HL-60 (cell line): ENCODE measurements at places on chromosomes 7 and 10.

- DNase-seq, result no peak
These were observed 556.8 kb upstream of the GALNT17 start for GRCh38 chr7:70574970-70575799.

- DNase-seq, result no peak
These were observed 94.3 kb downstream of the ZMIZ1 start for GRCh38 chr10:79162861-79163665.

DNA sequence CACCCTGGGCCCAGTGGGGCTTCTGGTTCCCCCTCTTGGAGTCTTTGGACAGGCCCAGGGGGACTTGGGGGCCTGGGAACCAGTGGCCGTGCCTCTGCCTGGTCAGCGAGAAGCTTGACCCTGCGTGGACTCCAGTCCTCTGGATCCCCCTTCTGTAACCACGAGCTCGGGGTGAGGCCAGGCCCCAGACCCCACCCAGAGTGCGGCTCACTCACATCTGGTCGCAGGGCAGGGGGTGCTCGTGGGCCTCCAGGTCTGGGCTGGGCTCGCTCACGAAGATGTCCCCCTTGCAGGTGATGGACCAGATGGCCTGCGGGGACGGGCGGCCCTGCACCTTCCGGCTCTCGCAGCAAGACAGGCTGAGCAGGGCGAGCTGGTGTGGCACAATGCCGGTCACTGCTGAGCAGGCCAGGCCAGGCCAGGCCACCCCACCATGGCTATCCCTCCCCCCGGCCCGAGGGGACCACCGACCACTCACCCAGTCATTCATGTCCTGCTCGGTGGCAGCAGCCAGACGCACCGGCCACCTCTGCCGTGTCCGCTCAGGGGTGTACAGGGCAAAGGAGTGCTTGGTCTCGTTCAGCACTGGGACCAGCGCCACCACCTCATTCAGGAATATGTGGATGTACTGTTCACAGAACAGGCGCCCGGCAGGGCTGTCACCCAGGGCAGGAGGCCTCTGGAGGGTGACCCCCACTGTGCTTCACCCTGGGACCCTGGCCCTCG, 19.7 kb downstream of the BHLHA15 start:
- no peak for DNase-seq

GRCh38 chr10:51918884-51919325, 219.5 kb upstream of the CSTF2T start:
- DNase-seq, result no peak

DNA sequence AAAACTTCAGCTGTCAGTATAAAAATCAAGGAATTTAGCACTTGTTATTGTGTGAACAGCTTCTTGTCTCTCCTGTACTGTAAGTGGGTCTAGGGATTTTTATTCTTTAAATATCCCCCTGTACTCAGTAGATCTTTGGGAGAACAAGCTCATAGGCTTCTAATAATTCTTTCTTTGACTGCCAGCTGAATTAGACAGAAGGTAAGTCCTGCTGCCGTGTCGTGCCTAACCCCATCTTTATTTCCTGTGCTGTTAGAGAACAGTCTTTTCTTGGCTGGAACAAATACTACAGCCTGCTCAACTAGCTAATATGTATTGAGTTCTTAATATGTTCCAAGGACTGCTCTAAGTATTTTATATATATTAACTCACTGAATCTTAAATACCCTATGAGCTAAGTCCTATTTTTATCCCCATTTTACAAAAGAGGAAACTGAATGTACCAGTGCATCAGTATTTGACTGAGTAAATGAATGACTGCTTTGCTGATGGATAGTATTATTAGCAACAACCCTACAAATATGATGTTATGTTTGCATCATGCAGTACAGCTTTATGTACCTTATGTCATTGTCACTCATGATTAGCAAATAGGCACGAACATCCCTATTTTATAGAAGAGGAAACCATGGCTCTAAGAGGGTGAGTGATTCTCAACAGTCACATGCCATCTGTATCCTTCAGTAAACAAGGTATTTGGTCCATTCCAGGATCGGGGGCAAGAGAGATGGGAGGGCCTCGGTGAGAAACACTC, 5.5 kb upstream of the DUSP5 start:
- DNase-seq, result no peak

DNA sequence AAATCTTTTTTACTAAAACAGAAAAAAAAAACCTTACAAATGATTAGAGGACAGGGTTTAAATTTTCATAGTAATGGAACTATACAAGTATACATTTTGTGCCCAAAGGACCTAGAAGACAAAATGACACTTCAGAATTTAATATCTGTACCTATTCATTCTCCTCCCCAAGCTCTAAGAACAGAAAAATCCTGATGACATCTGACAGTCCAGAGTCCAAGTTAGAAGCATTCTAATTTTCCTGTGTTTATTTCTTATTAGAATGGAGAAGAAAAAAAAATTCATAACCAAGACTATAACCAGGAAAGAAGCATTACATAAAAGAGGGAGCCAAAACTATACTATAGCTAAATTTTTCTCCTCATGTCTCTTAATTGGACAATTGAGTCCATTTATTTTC, 138.9 kb upstream of the SLC13A1 start:
- DNase-seq, result no peak

- DNase-seq, result peak; percentile 37
These were observed 171.0 kb upstream of the SEMA3E start for GRCh38 chr7:83819911-83820310.

DNA sequence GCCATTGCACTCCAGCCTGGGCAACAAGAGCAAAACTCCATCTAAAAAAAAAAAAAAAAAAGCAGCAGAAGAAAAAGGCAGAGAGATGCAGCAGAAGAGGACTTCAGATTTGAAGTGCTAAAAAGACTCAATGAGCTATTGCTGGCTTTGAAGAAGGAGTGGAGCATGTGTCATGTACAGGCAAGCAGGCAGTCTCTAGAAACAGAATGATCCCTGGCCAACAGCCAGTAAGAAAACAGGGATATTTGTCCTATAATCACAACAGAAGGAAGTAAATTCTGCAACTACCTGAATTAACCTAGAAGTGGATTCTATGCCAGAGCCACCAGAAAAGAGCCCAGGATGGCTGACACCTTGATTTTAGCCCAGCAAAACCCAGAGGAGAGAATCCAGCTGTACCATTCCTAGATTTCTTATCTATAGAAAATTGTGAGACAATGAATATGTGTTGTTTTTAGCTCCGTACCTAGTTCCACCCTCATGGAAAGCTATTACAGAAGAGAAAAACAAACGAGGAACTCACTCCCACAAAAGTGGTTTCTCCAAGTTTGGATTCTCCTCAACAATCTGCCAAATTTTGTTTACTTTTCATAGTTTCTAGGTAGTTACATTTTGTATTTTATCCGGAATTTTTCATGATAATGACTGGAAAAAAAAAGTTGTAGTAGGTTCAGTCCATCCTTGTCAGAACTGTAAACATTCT, 198.2 kb upstream of the GNAI1 start:
- no peak for DNase-seq

DNA sequence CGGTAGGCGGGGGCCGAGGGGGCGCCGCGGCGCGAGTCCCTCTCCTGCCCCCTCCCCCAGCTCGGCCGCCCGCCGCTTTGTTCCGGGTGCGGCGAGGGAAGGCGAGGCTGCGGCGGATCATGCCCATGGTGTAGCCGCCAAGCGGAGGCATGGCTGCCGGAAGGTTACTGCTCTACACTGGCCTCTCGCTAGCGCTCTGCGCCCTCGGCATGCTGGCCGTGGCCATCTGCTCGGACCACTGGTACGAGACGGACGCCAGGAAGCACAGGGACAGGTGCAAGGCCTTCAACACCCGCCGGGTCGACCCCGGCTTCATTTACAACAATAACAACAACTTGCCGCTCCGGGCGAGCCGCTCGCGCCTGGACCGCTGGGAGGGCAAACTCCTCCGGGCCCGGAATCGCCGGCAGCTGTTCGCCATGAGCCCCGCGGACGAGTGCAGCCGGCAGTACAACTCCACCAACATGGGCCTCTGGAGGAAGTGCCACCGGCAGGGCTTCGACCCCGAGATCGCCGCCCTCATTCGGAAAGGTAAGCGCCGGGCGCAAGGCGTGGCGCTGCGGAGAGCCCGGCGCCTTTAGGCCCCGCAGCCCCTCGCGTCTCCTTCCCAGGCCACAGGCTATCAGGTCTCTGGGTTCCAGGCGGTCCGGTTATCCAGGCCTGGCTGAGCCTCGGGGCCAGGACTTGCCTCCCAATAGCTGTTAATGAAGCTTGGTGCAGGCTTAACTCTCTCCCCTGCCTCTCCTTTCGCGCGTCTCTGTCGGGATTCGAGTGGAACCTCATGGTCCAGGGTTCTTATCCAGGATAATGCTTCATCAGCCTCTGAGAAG, 513 bp downstream of the TMEM178B start:
- no peak for DNase-seq

GRCh38 chr7:130960208-130960988, 226.4 kb upstream of the KLF14 start:
- peak; percentile 82 for DNase-seq

DNA sequence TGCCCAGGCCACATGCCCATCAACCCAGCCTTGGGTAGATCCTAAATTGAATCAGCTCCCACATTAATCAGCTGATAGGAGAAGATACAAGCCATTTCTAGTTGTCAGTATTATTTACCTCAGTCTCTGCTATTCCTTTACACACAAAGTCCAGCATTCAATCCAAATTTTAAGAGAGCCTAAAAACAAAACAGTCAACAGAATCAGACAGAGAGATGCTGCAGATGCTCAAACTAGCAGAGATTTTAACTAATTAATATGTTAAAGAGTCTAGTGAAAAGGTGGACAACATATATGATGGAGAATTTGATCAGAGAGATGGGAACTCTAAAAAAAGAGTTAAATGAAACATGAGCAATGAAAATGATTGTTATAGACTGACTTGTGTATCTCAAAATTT, 14.4 kb upstream of the IL15RA start:
- no peak for DNase-seq

- DNase-seq, result no peak
These were observed 69.7 kb upstream of the EXOC4 start for GRCh38 chr7:133183042-133183794.

DNA sequence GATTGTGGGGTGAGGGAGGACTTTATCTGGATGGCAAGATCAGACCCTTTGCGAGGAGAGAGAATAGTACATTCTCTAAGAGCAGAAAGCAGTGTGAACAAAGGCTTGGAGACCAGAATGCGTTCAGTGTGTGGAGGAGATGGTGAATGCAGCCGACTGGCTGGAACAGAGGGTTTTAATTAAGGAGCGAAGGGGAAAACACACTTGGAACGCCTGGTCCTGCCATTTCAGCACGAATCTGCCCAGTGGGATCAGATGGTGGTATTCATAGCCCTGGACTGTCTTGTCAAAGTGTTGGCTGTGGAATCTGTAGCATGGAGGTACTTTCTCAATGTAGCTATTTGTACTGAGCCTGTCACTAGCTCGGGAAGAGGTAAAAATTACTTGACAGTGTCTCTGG, 260.9 kb downstream of the SLC25A13 start:
- no peak for DNase-seq

GRCh38 chr10:11201911-11202310, 184.2 kb downstream of the CELF2 start:
- no peak for DNase-seq

- DNase-seq, result no peak
These were observed 70.8 kb downstream of the ASB13 start for GRCh38 chr10:5595591-5595990.

DNA sequence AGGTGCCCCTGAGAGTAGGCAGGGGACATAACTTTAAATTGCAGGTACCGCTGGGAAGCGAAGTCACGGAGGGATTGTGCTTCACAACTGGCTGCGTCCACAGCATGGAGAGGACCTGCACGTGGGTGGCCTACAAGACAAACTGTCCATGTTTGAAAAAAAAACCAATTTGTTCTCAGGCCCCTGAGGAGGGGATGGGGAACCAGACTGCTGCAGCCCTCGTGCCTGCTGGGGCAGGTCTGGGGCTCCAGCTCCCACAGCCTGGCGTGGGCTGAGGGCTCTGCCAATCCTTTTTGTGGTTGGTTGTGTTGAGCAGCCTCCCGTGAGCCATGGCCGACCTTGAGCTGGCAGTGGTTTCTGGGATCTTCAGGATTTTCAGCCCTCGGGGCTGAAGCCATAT, 9.7 kb downstream of the SFRP5 start:
- no peak for DNase-seq

GRCh38 chr10:103666087-103666761, 172.7 kb downstream of the NEURL1 start:
- peak; percentile 11 for DNase-seq

- DNase-seq, result no peak
These were observed 73.3 kb upstream of the NKX6-2 start for GRCh38 chr10:132859084-132859855.

GRCh38 chr7:69603937-69604494, 5.7 kb downstream of the AUTS2 start:
- DNase-seq, result no peak

- DNase-seq, result no peak
These were observed 259.9 kb upstream of the ZMIZ1 start for GRCh38 chr10:78808736-78809367.

DNA sequence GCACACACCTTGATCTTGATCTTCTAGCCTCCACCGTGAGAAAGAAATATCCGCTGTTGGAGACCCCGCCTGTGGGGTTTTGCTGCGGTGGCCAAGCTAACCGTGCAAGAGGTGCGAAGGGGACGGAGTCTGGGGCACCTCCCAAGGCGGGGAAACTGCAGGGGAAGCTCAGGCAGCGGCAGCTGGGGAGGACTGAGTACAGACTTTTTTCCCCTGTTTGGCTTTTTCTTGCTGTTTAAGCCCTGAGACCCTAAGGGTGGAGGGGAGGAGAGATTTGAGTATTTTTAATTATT, 108.0 kb downstream of the DNAJB6 start:
- no peak for DNase-seq

DNA sequence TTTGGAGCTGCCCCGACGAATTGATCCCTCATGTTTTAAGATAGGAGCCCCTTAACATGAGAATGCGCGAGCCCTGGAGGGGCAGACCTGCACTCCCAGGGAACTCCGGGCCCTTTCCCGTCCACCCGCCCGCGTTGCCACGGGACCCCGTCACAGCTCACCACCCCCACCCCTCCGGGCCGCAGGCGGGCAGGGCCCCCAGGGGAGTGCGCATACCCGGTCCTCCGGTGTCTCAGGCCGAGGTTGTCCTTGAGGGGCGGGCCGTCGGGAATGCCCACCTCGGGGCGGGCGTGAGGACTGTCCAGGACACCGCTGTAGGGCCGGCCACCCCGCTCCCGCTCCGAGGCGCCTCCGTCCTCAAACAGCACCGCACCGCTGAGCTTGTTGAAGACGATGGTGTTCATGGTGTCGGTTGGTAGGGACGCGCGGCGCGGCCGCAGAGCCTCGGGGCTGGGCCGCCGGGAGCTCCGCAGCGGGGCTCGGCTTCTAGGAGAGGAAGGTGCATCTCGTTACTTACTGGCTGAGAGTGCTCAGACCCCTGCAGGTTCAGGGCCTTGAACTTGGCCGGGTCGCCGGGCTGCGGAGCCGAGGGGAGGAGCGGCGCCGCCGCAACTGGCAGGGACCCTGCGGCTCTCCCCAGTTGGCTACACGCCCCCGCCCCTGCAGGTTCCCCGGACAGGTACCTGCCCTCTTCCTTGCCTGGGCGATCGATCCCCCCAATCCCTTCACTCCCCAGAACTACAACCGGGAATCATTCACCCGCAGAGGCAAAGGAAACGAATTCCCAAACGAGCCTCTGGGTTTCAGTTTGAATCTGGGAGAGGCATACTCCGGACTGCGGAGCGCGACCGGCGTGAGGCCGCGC, 2.4 kb downstream of the MKX start:
- no peak for DNase-seq

- no peak for DNase-seq
These were observed 56.9 kb upstream of the ADGRA1 start for GRCh38 chr10:133030781-133031180.
